ENCODE measurements at places on chromosomes 6 and 20.

DNA sequence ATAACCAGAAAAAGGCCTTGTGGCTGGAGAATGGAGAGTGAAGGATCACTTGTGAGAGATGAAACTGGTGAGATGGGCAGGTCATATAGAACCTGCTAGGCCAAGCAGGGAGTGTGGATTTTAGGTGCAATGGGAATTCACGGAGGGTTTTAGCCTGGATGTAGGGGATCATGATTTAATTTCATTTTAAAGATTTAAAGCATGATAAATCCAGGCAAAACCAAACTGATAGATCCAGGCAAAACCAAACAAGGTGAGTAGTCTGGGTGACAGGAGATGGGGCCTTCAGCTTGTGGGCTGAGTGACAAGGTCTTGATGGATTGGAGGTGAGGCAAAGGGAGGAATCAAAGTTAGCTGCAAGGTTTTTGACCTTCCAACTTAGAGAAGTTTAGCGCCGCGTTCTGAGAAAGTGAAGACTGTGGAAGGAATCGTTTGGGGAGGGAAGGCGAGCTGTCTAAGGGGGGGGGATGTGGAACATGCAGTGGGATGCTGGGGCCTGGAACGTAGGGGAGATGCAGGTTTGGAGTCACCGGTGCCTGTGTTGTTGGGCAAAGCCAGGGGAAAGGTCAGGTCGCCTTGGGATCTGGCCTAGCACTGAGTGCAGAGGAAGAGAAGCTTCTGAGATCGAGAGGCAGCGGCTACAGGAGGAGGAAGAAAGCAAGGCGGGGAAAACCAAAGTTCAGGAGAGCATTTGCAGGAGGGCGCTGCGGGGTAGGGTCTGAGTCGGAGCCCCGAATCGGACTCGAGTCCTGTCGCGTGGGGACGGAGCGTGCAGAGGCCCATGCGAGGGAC is 1.3 kb upstream of the PLCG1 start:
- no peak for DNase-seq

GRCh38 chr6:158909938-158910337 is 90.1 kb downstream of the RSPH3 start:
- DNase-seq, result no peak

GRCh38 chr20:13322198-13322597 is 101.1 kb downstream of the ISM1 start:
- DNase-seq, result no peak

DNA sequence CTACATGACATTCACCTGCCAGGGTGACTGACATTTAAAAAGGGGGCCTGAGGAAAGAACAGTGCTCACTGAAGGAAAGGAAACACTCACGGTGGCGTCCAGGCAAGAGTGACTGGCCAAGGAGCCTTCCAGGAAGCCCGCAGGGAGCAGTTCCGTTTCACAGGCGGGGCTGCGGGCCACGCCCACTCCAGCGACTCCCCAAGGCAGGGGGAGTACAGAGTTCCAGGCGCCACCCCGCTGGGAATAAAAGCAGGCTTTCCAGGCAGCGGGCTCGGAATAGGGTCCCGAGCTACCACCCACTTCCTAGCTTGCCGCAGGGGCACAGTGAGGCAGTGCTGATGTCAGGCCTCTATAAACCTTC is 34.2 kb downstream of the PKIG start:
- no peak for DNase-seq

GRCh38 chr6:3708540-3708939 is 43.0 kb downstream of the PXDC1 start:
- no peak for DNase-seq

GRCh38 chr20:10604865-10605440 is 68.8 kb downstream of the JAG1 start:
- no peak for DNase-seq

DNA sequence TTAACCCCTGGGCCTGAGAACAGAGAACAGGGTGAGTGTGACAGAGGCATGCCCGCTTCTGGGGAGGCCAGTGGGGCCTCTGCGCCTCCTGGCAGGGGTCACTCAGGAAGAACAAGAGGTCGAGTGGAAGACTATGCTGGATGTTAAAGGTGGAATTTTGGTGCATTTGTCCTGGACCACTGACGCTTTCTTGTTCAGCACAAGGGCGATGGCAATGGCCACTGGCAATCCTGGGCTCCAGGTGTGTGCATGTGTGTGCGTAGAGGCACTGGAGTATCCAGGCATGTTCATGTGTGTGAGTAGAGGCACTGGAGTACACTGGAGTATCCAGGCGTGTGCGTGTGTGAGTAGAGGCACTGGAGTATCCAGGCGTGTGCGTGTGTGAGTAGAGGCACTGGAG is 23.5 kb upstream of the NPBWR2 start:
- DNase-seq, result no peak

GRCh38 chr6:38831865-38832264 is 116.8 kb downstream of the DNAH8 start:
- DNase-seq, result no peak

DNA sequence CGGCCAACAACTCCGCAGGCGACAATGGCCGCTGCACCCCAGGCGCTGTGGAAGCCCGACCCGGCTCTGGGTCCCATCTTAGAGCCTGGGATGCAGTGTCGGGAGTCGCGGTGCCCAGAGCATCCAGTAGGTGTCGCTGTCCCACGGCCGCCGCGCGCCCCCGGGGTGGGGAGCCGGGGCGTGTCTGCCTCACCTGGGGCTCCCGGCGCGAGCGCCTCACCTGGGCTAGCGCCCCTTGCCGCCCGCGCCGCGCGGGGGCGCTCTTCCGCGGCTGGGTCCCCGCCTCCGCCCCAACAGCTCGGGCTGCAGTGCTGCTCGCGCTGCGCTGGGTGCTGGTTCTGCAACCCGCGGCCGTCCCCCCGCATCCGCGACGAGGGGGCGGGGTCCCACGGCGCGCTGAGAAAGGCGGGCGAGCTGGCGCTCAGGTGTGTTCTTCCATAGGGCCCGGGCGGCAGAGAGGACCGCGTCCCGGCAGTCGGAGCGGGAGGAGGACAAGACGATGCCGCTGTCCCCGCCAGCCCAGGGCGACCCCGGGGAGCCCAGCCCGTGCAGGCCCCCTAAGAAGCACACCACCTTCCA is at the start of gene CRYBG1:
Gene CRYBG1, plus strand, starts transcription at position 308 of the 579 bp plus-strand sequence. Its CDS starts 192 bp downstream, at position 500.
- DNase-seq, result no peak

DNA sequence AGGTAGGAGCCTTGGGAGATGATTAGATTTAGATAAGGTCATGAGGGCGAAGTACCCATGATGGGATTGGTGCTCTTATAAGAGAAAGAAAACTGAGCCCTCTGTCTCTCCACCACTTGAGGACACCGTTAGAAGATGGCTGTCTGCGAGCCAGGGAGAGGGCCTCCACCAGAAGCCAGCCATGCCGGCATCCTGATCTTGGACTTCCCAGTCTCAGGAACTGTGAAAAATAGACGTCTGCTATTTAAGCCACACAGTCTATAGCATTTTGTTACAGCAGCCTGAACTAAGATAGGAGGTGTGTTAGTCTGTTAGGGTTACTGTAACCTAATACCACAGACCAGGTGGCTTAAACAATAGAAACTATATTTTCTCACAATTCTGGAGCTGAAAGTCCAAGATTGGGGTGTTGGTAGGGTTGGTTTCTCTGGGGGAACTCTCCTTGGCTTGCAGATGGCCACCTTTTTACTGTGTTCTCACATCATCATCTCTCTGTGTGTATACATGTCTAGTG is 38.0 kb upstream of the ADGRF1 start:
- no peak for DNase-seq

- DNase-seq, result no peak
Measured at GRCh38 chr6:20085817-20086216, 126.5 kb downstream of the MBOAT1 start.

- DNase-seq, result no peak
Measured at GRCh38 chr6:31758281-31758680, 4.2 kb upstream of the SAPCD1 start.

GRCh38 chr20:53738945-53739798 is 145.5 kb upstream of the ZNF217 start:
- no peak for DNase-seq

GRCh38 chr6:53768636-53769035 is 26.2 kb upstream of the LRRC1 start:
- DNase-seq, result no peak

DNA sequence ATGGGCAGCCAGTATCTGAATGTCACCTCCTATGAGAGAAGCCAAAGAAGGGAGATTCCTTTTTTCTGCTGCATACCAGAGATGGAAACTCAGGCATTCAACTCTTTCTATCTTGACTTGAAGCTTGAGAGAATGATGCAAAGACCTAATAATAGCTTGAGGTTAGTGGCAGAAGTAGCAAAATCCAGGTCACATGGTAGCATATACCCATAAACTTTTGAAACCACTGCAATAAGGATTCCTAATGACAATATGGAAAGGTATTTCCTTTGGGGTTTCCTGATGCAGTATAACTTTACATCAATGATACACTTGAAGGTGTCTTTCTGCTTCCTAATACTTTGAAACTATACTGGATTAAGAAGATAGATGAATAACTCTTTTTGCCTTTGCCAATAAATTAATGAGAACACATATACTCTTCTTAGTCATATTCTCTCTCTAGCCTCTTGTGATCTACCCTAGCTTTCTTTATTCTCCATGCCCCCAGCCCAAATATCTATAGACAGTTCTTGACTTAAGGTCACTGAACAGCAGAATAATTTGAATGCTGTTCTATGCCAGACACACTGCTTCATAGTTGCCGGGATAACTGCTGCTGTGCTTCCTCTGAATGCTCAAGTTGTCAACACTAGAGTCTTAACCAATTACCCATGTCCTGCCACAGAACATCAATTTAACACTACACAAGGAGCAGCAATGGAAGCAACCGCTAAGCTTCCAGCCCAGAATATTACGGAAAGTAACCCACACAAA is 155.5 kb upstream of the SIM1 start:
- no peak for DNase-seq

DNA sequence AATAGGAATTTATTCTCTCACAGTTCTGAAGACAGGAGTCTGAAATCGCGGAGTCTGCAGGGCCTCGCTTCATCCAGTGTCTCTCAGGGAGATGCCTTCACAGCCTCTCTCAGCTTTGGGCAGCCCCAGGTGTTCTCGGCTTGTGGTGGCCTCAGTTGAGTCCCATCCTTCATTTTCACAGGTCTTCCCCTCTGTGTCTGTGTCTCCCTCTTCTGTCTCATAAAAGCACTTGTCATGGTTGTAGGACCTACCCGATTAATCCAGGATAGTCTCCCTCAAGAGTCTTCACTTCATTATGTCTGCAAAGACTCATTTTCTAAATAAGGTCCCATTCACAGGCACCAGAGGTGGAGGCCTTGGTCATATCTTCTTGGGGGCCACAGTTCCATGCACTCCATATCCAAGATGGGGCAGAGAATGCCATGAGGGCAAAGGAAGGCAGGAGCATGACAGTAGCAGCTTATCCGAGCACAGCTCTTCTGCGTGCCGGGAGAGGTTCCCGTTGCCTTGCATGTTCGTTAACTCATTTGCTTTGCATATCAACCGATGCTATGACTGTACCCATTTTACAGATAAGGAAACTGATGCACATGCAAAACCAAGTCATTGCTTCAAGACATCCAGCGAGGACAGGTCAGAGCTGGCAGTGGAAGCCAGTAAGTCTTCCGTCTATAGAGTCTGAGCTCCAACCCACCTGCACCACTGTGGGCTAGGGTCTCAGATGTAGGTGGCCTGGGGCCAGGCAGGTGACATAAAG is 363.8 kb upstream of the SULF2 start:
- no peak for DNase-seq

DNA sequence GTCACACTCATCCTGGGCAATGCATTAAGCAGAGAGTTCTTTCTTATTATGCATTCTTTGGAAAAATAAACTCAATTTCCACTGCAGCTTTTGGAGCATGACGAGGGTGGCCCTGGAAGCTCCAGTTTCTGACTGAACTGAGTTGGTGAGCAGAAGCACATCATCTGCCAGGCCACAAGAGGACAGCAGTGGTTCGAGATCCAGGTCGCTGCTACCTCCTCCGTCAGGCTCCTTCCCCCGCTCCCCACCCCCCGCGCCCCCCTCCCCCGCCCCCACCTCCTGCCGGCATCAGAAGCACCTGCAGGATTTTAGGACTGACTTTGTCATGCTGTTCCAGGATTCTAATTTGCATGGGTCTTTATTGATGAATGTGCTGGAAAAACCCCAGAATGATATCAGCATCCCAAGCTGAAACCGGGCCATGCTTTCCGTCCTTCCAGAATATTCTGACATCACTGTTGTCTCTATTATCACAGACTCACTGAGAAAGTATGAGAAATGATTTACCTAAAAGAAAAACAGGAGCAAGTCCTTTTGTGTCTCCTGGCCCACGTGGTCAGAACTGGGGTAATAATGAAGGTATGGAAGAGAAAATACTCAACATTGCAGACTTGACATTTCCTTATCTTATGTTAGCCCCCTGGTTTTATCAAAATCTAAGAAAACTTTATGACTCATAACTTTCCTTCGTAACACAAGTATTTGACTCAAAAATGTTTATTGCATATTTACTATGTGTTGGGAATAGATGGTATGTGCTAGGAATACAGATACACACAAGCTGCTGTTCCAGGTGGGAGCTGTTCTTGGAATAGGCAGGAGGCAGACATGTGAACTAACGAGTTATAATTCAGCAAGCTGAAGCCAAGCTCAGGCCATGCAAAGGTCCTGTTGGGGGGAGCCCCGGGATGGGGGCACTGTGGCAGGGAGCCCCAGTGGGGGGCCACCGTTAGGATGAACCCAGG is 220.2 kb upstream of the EXOC2 start:
- no peak for DNase-seq

DNA sequence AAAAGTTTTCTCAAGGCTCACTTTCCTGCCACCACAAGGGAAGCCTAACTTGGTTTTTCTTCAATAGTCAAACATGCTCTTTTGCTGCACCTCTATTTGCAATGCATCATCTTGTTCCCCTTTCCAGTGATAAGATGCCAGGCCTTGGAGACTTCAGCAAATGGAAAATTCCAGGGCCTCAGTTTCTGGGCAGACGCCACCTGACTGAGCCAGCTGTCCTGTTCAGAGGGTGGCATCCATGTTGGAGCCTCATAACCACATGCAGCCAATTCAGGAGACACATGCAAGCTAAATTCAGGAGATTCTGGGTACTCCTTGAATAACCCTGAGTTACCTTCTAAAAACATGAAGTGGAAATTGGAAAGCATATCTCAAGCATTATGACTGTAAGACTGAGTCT is 285.6 kb upstream of the RNF24 start:
- no peak for DNase-seq

GRCh38 chr6:159586684-159587083 is 106.4 kb downstream of the SOD2 start:
- no peak for DNase-seq

GRCh38 chr6:24743265-24743943 is 24.4 kb upstream of the C6orf62 start:
- DNase-seq, result peak; percentile 36

DNA sequence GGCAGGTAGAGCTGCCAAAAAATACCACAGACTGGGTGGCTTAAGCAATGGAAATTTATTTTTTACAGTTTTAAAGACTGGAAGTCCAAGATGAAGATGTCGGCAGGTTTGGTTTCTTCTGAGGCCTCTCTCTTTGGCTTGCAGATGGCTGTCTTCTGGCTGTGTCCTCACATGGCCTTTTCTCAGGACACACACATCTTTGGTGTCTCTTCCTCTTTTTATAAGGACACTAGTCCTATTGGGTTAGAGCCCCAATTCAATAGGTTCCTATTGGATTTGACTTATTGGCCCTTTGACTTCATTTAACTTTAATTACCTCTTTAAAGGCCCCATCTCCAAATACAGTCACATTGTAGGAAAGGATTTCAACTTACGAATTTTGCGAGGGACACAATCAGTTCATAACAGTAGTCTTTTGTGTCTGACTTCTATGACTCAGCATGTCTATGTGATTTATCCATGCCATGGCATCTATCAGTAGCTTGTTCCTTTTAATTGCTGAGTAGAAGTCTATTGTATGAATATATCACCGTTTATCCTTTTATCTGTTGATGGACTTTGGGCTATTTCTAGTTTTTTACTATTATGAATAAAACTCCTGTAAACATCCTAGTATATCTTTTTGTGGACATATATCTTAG is 11.0 kb upstream of the TCP11 start:
- no peak for DNase-seq
